ENCODE measurements at places on chromosomes 3 and 15. TPM values are rescaled to one million over a fixed set of nuclear protein-coding genes. Genes with fewer than 3 reads are reported as not detected.

- H3K36me3 ChIP-seq, result peaks cover 22% of the 10 kb centered on the region
- no peak overlapping the region for H3K27ac ChIP-seq
- H3K4me1 ChIP-seq, result no peaks in the 10 kb centered on the region
- DNase-seq, result no peak
- H3K4me3 ChIP-seq, result no peak overlapping the region
Observed at GRCh38 chr15:61871926-61872522, 188.2 kb downstream of the VPS13C start.

GRCh38 chr15:54638666-54639065 lies 558.1 kb downstream of the RSL24D1 start:
- H3K36me3 ChIP-seq, result no peaks in the 10 kb centered on the region
- no peak for DNase-seq
- no peaks in the 10 kb centered on the region for H3K4me1 ChIP-seq
- no peak overlapping the region for H3K27ac ChIP-seq
- H3K4me3 ChIP-seq, result no peak overlapping the region
- no peaks in the 10 kb centered on the region for H3K27me3 ChIP-seq

DNA sequence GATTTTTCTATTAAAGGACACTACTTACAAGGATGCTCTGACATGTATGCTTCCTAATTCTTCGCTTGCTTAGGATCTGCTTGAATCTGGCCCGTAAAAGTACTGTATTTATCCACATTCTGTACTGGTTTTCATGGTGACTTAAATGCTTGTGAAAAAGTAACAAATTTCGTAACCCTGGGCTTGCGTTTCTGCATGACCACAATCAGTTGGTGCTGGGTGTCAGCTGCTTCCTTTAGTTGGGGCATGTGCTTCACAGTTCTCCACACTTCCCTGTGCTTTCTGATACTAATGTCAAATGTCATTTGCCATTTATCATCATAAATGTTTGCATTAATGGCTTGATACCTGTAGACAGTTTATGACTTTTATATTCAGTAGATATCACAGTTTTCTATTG lies 218.4 kb upstream of the MLF1 start:
- H3K27me3 ChIP-seq, result no peaks in the 10 kb centered on the region
- H3K4me3 ChIP-seq, result no peak overlapping the region

Gene ZCWPW2
- 1.6 TPM for total RNA-seq

Gene CCNB2
- 0.33 TPM for total RNA-seq

GRCh38 chr3:107987036-107987939 lies 103.5 kb downstream of the CD47 start:
- no peaks in the 10 kb centered on the region for H3K36me3 ChIP-seq
- H3K27me3 ChIP-seq, result no peaks in the 10 kb centered on the region
- DNase-seq, result peak; percentile 50
- H3K4me3 ChIP-seq, result no peak overlapping the region
- H3K4me1 ChIP-seq, result peaks cover 30% of the 10 kb centered on the region

DNA sequence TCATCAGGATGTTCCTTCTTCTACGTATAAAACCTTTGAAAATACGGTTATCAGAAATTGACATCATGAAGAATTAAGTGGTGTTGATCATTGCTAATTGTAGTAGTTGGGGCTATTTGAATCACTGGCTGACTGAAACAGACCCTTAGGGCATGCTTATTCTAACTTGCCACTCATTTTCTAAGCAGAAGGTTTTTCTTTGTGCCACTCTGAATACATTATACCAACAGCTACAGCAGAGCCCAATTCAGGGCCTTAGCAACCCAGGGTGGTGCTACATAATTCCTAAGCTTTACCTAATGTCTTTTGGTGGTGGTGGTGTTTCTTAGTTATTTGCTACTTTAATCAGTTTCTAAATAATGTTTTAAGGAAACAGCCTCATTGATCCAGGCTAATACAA lies 524.2 kb downstream of the NLGN1 start:
- no peak overlapping the region for H3K27ac ChIP-seq
- H3K4me3 ChIP-seq, result no peak overlapping the region
- DNase-seq, result no peak
- no peaks in the 10 kb centered on the region for H3K27me3 ChIP-seq
- no peaks in the 10 kb centered on the region for H3K36me3 ChIP-seq

Gene LINGO1
- total RNA-seq, result 2.2 TPM

- no peak overlapping the region for H3K27ac ChIP-seq
- no peaks in the 10 kb centered on the region for H3K27me3 ChIP-seq
Observed at GRCh38 chr3:188854772-188855149, 317.0 kb upstream of the TPRG1 start.

Gene CYP1A2
- not detected for total RNA-seq

Gene FBXL22
- total RNA-seq, result 18.1 TPM

Gene LSAMP
- total RNA-seq, result 5.7 TPM

- peaks cover 8% of the 10 kb centered on the region for H3K4me1 ChIP-seq
- H3K27me3 ChIP-seq, result peaks cover 77% of the 10 kb centered on the region
- no peak for DNase-seq
- peak overlapping the region; percentile 25 for H3K27ac ChIP-seq
- H3K4me3 ChIP-seq, result peak overlapping the region; percentile 58
- no peaks in the 10 kb centered on the region for H3K36me3 ChIP-seq
Observed at GRCh38 chr15:73367624-73368300, 996 bp downstream of the HCN4 start.

Gene C3orf85
- total RNA-seq, result not detected

Gene DPPA2
- not detected for total RNA-seq

DNA sequence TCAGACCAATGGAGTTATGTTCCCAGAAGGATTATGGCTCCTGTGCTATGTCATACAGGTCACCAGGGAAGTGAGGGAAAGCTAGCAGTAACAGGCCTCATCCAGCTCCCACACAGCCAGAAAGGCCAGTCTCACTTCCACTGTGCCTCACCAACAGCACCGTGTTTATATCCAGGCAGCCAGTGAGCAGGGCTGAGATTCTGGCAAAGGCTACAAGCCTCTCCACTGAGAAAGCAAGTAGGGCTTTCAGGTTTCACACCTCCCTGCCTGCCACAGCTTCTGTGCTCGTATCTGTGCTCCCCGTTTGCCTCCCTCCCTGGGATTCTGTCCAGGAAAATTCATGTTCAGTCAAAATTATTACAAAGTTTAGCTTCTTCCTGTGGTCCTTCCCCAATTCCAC lies 14.9 kb upstream of the CFAP20DC start:
- no peaks in the 10 kb centered on the region for H3K27me3 ChIP-seq
- no peak overlapping the region for H3K27ac ChIP-seq

Gene VPS39
- total RNA-seq, result 55.0 TPM

Data from heart right ventricle (tissue), 16 donors.